ENCODE measurements at places on chromosomes 2 and 18.

GRCh38 chr2:127097841-127098651 is 8.9 kb downstream of the BIN1 start:
- DNase-seq, result no peak

GRCh38 chr18:26649193-26649543 is 100.8 kb upstream of the KCTD1 start:
- no peak for DNase-seq

DNA sequence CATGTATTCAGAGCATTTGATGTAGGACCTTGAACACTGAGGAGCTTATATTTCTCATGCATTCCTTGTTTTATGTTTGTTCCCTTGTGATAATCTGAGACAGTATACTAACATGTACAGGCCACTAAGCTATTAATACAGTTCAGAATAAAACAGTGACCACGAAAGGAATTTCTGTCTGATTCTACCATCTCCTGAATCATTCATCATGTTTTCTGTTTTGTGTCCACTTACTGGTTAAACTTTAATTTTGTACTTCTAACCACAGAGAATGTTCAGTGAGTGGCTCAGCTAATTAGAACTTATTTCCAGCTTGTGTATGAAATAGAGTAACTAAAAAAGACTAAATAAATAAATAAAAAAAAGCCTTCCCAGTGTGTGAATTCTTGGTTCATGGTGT is 110.4 kb downstream of the LRP1B start:
- no peak for DNase-seq

- no peak for DNase-seq
Observed at GRCh38 chr2:217643789-217644301, 358.9 kb downstream of the TNS1 start.

DNA sequence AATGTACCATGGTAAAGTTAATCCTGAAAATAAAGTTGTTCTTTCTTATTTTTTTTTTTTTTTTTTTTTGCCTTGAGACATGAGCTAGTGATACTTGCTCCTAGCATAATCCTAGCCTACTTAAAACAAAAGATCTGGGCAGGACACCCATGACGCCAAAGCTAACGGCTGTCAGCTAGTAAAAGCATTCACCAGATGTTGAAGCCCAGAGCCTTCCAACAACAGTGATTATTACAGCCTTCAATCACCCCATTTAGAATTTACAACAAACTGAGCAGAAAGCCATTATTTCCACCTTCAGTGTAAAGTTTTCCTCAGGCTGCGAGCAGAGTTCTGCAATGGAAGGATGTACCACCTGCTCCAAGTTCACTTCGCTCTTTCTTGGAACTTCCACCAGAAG is 259.5 kb downstream of the SP3 start:
- no peak for DNase-seq

GRCh38 chr2:143029141-143029540 is 100.1 kb upstream of the ARHGAP15 start:
- DNase-seq, result no peak

DNA sequence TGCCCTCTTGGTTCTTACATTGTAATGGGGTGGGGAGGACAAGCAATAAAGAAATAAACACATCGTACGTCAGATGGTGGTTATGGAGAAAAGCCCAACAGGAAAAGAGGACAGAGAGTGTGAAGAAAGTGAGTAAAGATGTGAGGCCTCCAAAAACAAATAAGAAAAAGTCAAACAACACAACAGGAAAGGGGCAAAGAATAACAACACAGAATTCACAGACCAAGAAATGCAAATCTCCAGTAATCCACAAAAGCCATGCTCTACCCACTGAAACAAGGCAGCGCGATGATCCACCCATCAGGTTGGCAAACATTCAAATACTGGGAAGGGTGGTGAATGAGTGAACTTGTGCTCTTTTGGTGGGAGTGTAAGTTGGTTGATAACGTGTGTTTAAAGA is 16.7 kb upstream of the DUSP2 start:
- no peak for DNase-seq

GRCh38 chr2:187915810-187916209 is 361.6 kb upstream of the TFPI start:
- DNase-seq, result no peak

DNA sequence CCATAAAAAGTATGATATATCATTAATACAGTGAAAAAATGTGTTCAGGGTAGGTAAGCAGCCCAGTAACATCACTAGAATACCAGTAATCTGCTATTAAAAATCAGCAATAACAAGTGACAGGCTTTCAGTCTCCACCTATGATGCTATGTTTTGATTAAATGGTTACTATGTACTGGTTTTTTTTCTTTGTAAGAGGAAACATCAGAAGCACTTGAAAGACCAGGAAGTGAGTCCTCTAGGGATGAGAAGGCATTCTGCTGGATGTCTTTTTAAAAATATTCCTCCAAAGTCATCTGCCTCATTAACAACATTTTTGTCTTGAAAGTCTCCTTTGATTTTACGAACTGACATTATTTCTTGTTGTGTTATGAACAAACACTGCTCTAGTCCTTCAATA is 136.0 kb upstream of the FAM98A start:
- no peak for DNase-seq

DNA sequence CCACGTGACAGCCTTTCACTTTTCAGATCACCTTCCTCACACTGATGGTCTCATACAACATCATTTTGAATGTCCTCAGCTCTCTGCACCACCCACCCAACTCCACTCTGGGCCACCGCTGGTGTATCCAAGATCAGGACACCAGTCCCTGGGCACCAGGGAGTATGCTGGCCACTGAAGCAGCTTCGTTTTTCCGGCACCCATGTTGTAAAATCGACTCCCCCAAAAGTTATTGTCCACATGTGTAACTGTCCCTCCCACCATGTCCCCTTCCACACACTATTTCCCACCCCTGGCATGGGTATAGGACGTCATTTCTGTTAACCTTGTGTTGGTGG is 96.4 kb downstream of the TGOLN2 start:
- DNase-seq, result no peak

- no peak for DNase-seq
Observed at GRCh38 chr2:127045792-127046501, 61.0 kb downstream of the BIN1 start.

- DNase-seq, result no peak
Observed at GRCh38 chr2:220744861-220745260, 827.2 kb downstream of the EPHA4 start.

DNA sequence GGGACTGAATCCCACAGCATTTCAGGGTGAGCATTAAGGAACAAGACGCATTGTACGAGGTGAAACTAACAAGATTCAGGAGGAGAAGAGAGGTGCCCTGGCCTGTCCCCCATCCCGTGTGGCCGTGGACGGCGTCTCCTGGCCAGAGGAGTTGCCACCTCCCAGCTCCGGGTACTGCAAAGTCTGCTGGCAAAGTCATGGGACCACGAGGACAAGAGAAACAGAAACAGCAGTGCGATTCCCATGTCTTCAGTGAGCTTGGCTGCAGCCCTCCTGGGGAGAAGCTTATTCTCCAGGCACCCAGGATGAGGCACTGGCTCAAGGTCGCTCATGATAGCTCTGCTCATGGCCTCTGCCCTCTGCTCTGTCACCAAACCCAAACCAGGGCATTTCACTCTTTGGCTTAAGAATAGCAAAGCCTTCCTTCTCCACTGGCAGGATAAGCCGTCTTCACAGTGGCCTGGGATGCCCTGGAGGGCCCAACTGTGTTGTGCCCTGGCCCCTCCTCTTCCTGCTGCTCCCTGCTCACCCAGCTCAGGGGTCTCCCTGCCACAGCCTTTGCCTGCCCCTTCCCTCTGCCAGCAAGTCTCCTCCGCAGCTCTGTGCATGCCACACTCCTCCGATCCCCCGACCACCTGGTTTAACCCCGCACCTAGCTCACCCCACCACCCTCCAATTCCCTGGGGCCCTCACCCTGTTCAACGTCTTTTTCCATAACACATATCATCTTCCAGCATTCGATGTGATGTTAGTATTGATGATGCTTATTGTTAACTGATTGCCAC is 144.8 kb downstream of the PXDN start:
- DNase-seq, result no peak

GRCh38 chr2:238811759-238812158 is 36.1 kb upstream of the TWIST2 start:
- no peak for DNase-seq

DNA sequence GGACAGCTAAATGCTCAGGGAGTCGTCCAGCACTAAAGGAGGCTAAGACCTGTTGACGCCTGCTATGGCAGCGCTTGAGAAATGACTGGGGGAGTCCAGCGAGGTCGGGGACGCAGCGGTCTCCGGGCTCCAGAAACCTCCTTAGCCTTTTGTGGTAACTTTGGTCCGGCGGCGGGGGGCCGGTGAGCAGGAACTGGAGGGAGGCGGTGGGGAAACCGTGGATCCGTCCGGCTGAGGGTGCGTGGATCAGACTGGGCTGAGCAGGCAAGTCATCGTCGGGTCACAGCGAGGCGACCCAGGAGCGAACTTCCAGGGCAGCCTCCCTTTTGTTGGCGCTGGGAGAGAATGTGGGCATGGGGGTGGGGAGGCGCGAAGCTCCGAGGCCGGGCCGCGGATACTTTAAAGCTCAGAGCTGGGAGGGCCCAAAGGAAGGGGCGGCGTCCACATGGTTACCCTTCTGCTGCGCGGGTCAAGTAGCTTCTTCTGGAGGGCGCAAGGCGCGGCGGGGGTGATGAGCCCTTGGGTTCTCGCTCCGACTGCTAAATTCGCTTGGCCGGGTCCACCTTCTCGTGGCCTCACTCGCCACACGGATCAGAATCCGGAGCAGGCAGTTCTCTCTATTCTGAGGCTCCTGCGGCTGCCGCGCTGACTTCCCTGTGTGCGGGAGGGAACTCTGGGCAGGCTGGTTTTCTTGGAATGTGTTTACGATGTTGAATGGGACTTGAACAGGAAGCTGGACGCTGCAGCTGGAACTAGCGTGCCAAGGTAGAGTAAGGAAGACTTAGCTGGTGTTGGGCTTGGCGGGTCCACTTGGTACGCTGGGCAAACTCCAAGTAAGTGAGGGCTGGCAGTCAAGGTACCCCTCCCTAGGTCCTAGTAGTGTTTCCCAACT is 920 bp downstream of the GULP1 start:
- no peak for DNase-seq

GRCh38 chr2:201831469-201831868 is 25.1 kb downstream of the CDK15 start:
- no peak for DNase-seq

DNA sequence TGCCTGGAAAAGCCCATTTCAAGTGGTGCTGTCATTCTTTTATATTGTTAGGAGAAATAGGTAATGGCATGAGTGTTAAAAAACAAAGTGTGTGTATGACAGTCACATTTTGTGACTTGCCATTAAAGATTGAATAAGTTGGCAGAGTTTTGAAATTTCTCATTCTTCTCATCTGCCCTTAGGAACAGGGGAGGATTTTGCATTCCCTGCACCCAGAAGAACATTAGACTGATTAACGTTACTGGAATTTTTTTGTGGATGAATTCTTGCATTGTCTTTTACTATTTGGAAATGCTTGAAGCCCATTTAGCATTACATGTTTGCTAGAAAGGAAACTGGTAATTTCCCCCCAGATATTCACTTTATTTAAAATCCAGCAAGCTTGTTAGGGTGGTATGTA is 162.2 kb downstream of the BABAM2 start:
- DNase-seq, result no peak
